ENCODE measurements at places on chromosomes 4 and X. TPM values are rescaled to one million over a fixed set of nuclear protein-coding genes. Genes with fewer than 3 reads are reported as not detected.

COX7B2 gene
- total RNA-seq, result not detected

- DNase-seq, result no peak
Observed at GRCh38 chrX:21934414-21934813, 6.1 kb upstream of the SMS start.

PDE5A gene
- 0.80 TPM for total RNA-seq

DNA sequence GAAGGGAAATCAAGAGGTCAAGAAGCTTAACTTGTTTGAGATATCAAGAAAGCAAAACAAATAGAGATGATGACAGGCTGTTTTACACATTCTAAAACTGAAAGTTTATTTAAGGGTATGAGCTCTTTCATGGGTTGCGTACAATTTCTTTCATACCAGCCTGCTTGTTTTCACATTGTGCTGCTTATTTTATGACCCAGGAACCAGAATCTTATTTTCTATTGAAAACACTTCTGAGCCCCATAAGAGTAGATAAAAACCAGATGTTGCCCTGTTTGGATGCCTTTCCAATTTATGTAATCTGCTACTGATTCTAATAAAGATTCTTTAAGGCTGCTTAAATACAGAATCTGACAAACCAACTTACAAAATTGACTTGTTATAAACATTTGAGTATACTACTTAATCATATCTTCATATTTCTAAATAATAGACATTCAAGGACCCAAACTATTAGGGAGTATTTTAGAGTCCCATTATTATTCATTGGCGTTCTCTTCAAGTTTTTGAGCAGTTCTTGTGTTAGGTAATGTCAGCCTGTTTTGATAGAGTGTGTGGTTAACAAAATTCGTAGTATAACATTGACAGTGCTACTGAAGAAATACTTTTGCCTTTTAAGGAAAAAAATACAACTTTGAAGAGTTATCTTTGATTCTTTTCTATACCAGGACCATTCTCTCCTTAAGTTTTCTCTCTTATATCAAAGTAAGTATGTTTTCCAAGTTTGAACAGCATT, 74.4 kb downstream of the PDLIM5 start:
- DNase-seq, result no peak

GRCh38 chr4:75142850-75143249, 209.9 kb downstream of the PARM1 start:
- no peak for DNase-seq

- DNase-seq, result no peak
Observed at GRCh38 chr4:176927664-176928063, 134.9 kb upstream of the VEGFC start.

DNA sequence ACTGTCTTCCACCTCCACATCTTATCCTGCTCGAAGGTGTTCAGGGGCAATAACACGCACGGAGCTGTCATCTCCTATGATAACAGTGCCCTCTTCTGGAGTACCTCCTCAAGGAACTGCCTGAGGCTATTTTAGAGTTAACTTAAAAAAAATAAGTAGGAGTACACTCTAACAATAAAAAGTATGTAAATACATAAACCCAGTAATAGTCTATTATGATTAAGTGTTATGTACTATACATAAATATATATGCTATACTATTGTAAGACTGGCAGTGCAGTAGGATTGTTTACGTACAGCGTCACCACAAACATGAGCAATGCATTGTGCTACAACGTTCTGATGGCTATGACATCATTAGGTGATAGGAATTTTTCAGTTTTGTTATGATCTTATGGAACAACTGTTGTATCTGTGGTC, 34.5 kb upstream of the TLR2 start:
- DNase-seq, result no peak

FMR1NB gene
- not detected for total RNA-seq

DNA sequence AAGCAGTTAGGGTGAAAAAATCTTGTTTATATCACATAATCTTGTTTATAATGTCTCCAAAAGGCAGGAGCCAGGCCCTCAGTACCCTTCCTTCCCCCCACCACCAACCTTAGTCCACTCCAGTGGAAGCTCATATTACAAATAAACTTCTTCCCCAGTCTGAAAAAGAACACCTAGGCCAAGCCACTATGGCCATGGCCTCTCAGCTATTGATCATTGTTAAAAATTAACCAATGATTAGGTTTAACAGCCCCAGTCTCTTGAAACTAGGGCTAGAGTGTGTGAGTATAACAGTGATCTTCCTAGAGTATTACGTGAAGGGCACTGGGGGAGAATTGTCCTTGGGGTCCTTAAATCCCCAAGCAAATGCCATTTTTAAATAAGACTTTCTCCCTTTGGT, 411.9 kb upstream of the EDA2R start:
- DNase-seq, result no peak

DNA sequence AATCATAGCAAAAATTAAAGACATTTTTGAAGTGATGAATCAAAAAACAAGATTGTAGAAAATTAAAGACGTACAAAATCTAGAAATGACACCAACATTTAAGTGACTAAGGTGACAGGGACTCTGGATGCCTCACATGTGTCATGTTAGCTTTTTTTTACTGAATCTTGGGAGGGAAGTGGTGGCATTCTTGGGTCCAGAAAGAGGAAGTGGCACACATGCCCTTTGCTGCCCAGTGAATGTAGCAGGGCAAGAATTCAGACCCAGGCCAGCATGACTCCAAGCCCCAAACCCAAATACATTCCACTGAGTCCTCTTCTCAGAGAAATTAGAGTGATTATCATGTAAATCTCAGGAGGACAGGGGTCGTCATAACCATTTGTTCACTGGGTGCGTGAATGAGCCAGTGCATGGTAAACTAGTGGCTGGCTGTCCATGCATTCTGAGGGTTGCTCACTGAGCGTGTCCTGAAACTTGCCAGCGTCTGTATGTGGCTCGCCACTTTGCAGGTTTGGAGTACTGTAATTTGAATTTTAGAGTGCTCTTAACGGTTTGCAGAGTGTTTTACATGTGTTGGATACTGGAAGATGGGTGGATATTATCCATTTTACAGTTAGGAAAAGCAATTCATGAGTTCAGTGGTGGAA, 55.4 kb upstream of the TBC1D14 start:
- no peak for DNase-seq

- DNase-seq, result no peak
Observed at GRCh38 chr4:48777739-48778138, 2.3 kb downstream of the FRYL start.

- DNase-seq, result no peak
Observed at GRCh38 chr4:158163941-158164767, 8.7 kb downstream of the GASK1B start.

- no peak for DNase-seq
Observed at GRCh38 chr4:174828845-174829701, at the start of gene GLRA3. TSS of gene GLRA3 (minus strand) at chr4:174829247. CDS start at chr4:174828811, 436 bp downstream.

GRCh38 chrX:12978205-12979025, 3.5 kb downstream of the TMSB4X start:
- DNase-seq, result no peak

GRCh38 chrX:1450361-1451161, 2.1 kb downstream of the ASMTL start:
- DNase-seq, result peak; percentile 54

Measured in activated naive CD4-positive, alpha-beta T cell treated with anti-CD3 and anti-CD28 coated beads, Interleukin-2, amount 50 U/mL, for 72 hours (primary cell).